ENCODE measurements at places on chromosomes 6 and 20. TPM values are rescaled to one million over a fixed set of nuclear protein-coding genes. Genes with fewer than 3 reads are reported as not detected.

DNA sequence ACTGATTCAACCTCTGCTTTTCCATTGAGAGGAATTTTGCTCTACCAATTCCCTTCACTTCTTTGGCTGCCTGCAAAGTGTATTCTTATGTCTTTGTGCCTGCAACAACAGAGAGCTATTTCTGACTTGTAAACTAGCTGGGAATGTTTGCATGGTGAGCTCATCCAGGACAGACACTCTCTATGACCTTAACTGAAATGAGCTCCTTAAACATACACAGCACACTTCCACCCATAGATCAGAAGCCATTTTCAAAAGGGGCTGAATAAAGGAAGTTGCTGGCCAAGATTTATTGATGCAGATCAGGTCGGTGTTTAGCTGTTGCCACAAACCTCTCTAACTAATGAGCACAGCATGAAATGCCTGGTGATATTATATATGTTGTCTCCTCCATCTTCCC is 377.7 kb downstream of the BTBD9 start:
- H3K27ac ChIP-seq: no peak overlapping the region
- no peak for DNase-seq
- H3K4me1 ChIP-seq: no peaks in the 10 kb centered on the region
- no peaks in the 10 kb centered on the region for H3K27me3 ChIP-seq
- no peak overlapping the region for H3K4me3 ChIP-seq

DNA sequence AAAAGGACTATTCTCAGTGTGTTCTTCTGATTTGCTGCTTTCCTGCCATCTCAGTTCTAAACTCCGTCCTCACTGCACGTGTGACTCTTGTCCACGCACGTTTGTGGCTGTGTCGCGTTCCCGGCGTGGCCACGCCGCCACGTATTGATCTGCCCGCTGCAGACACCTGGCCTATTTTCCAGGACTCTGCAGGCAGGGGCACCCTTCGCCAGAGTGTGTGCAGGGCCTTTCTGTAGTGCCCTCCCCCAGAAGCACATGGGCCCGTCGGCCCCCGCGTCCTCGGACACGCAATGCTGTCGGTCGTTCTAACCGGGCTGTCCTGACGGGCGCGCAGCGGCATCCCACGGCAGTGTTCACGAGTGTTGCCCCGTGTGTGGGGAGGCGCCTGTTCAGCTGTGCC is 87.6 kb downstream of the YTHDF1 start:
- no peak for DNase-seq

DNA sequence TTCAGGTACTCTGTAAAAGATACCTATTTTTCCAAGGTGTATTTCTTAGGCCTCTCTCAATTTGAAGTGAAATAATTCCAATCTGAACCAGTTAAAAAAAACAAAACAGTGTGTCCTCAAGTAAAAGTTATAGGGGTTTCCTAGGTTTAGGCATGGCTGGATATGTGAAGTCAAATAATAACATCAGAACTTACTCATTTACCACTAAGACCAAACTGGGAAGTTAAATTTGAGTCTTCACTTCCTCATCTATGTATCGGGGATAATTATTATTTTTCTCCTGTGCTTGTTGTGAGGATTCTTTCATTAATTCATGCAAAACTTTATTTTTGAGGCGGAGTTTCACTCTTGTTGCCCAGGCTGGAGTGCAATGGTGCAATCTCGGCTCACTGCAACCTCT is 86.2 kb upstream of the PTPRK start:
- H3K27me3 ChIP-seq: no peaks in the 10 kb centered on the region
- H3K36me3 ChIP-seq: no peaks in the 10 kb centered on the region
- H3K4me1 ChIP-seq: no peaks in the 10 kb centered on the region
- no peak overlapping the region for H3K27ac ChIP-seq
- no peak overlapping the region for H3K4me3 ChIP-seq
- no peak for DNase-seq

DNA sequence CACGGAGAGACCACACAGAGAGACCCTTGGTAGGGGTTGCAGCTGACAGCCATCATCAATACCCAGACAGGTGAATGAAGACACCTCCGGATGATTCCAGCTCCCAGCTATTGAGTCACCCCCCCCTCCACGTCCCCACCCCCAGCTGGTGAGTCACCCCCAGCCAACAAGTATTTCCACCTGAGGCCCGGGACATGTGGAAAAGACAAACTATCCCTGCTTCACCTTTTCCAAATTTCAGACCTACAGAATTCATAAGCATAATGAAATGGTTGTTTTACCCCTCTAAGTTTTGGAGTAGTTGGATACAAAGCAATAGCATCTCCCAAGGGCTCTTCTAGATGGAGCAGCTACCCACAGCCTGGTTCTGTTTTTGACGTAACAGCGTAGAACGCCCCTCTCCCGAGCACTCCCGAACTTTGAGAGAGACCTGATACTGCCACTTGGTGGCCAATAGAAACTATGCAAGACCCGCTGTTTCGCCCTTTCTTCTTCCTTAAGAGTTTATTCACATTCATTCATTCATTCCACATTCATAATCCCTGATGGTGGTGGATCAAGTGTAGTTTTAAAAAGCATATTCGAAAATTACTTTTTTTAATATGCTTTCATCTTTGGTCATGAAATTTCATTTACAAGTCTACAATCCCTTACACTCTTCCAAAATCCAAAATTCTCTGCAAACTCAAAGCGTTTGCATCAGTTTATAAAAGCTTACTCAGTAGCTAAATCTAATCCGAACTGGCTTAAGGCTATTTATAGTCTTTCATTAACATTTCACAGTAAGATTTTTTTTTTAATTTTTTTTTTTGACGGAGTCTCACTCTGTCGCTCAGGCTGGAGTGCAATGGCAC is 15.1 kb upstream of the PPP1R16B start:
- H3K36me3 ChIP-seq: no peaks in the 10 kb centered on the region
- no peak overlapping the region for H3K27ac ChIP-seq
- no peak overlapping the region for H3K4me3 ChIP-seq

- H3K27ac ChIP-seq: no peak overlapping the region
- H3K27me3 ChIP-seq: peaks cover 4% of the 10 kb centered on the region
- no peaks in the 10 kb centered on the region for H3K36me3 ChIP-seq
- DNase-seq: no peak
Measured at GRCh38 chr6:129936329-129937165, 75.4 kb upstream of the TMEM244 start.

The PPP1R3G gene
- not detected for total RNA-seq

The L3MBTL3 gene
- total RNA-seq: 44.1 TPM

The OPRM1 gene
- total RNA-seq: not detected

GRCh38 chr20:50831622-50832021 is 36.8 kb downstream of the BCAS4 start:
- DNase-seq: no peak
- H3K4me3 ChIP-seq: no peak overlapping the region
- H3K27ac ChIP-seq: no peak overlapping the region

GRCh38 chr20:41218466-41218865 is 81.1 kb downstream of the PLCG1 start:
- no peaks in the 10 kb centered on the region for H3K27me3 ChIP-seq
- H3K36me3 ChIP-seq: no peaks in the 10 kb centered on the region
- DNase-seq: no peak
- no peaks in the 10 kb centered on the region for H3K4me1 ChIP-seq

DNA sequence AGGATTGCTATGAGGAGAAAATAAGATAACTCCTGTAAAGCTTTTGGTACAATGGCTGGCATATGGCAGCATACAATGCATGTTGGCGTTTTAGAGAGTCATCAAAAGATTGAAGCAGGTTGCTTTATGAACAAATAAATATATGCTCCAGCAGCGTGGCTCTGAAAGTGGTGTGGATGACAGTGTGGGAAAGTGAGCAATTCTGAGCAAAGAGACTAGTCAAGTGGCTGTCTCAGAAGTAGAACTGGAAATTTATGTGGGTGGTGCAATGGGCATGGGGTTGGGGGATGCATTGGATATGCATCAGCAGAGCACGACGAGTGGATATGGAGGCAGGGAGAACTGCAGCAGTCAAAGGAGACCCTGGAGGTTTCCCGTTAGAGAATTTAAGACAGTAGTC is 66.2 kb upstream of the PHACTR2 start:
- no peaks in the 10 kb centered on the region for H3K27me3 ChIP-seq
- DNase-seq: no peak
- H3K36me3 ChIP-seq: no peaks in the 10 kb centered on the region

DNA sequence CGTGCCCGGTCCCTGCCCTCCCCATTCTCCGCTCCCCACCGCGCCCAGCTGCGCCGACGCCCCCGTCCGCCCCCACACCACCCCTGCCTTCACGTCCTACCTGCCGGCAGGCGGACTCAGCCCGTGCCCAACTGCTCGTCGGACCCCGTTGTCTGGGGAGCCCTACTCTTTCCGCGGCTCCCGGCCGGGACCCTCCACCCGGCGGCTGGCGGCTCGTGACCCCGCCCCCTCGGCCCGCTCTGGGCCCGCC is at the start of gene SERAC1:
SERAC1 (minus strand) TSS at position 223 of the 250 bp plus-strand sequence. CDS start 9,899 bp downstream, outside the sequence.
- no peaks in the 10 kb centered on the region for H3K27me3 ChIP-seq
- H3K4me1 ChIP-seq: peaks cover 17% of the 10 kb centered on the region
- peak within 1 kb of the TSS; percentile 88 for H3K27ac ChIP-seq
- H3K36me3 ChIP-seq: no peaks in the 10 kb centered on the region
- peak within 1 kb of the TSS; percentile 99 for H3K4me3 ChIP-seq

GRCh38 chr20:53402233-53403005 is 191.2 kb downstream of the ZNF217 start:
- peaks cover 8% of the 10 kb centered on the region for H3K4me1 ChIP-seq
- no peaks in the 10 kb centered on the region for H3K27me3 ChIP-seq
- no peak overlapping the region for H3K4me3 ChIP-seq
- H3K27ac ChIP-seq: no peak overlapping the region

The MATN4 gene
- not detected for total RNA-seq

The DCDC2 gene
- 0.47 TPM for total RNA-seq

GRCh38 chr6:158068893-158069799 is 87.5 kb downstream of the SYNJ2 start:
- peaks cover 24% of the 10 kb centered on the region for H3K36me3 ChIP-seq
- no peak for DNase-seq
- H3K27me3 ChIP-seq: no peaks in the 10 kb centered on the region
- no peak overlapping the region for H3K27ac ChIP-seq

- H3K4me3 ChIP-seq: no peak overlapping the region
- no peaks in the 10 kb centered on the region for H3K36me3 ChIP-seq
- H3K27ac ChIP-seq: no peak overlapping the region
- H3K27me3 ChIP-seq: no peaks in the 10 kb centered on the region
- DNase-seq: no peak
Measured at GRCh38 chr6:89010825-89011224, 47.4 kb upstream of the RNGTT start.

The FAM209A gene
- 5.4 TPM for total RNA-seq

DNA sequence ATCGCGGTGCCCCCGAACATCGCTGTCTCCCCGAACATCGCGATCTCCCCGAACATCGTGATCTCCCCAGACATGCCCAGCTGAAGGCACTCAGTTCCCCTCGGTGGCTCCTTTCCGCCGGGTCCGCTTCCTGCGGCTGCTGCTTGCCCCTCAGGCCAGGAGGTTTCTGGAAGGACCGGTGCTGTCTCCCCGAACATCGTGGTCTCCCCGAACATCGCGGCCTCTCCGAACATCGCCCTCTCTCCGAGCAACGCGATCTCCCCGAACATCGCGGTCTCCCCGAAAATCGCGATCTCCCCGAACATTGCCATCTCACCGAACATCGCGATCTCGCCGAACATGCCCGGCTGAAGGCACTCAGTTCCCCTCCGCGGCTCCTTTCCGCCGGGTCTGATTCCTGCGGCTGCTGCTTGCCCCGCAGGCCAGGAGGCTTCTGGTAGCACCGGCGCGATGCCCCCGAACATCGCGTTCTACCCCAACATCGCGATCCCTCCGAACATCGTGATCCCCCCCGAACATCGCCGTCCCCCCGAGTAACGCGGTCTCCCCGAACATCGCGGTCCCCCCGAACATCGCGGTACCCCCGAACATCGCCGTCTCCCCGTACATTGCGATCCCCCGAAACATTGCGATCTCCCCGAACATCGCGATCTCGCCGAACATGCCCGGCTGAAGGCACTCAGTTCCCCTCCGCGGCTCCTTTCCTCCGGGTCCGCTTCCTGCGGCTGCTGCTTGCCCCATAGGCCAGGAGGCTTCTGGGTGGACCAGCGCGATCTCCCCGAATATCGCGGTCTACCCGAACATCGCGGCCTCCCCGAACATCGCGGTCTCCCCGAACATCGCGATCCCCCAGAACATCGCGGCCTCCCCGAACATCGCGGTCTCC is 808 bp downstream of the ULBP1 start:
- peaks cover 37% of the 10 kb centered on the region for H3K27me3 ChIP-seq
- peak; percentile 22 for DNase-seq
- no peaks in the 10 kb centered on the region for H3K36me3 ChIP-seq

DNA sequence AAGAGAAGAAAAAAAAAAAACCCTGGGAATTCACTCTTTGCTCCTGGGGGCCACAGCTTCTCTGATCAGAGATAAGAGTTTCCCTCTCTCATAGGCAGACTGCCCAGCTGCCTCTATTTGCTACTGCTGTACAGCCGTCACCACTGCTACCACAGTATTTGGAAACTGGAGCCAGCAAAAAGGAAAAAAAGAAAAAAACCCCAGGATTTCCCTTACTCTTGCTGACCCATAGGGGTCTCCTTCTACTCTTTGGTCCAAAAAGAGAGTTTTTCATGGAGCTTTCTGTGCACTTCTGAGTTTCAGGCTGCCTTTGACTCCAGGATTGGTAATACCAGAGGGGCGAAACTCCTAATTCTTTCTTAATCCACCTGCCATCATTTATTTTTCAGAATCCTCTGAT is 89.7 kb downstream of the MDGA1 start:
- no peaks in the 10 kb centered on the region for H3K4me1 ChIP-seq
- no peaks in the 10 kb centered on the region for H3K27me3 ChIP-seq
- DNase-seq: no peak
- no peak overlapping the region for H3K4me3 ChIP-seq

- H3K27ac ChIP-seq: no peak overlapping the region
- DNase-seq: no peak
- no peaks in the 10 kb centered on the region for H3K4me1 ChIP-seq
- no peaks in the 10 kb centered on the region for H3K36me3 ChIP-seq
Measured at GRCh38 chr6:165984729-165985275, 182.8 kb downstream of the TBXT start.

- no peaks in the 10 kb centered on the region for H3K36me3 ChIP-seq
- H3K27ac ChIP-seq: no peak overlapping the region
- H3K4me3 ChIP-seq: no peak overlapping the region
- H3K4me1 ChIP-seq: peaks cover 8% of the 10 kb centered on the region
- DNase-seq: peak; percentile 39
- no peaks in the 10 kb centered on the region for H3K27me3 ChIP-seq
Measured at GRCh38 chr6:130913120-130913519, 85.9 kb downstream of the SMLR1 start.

- peaks cover 44% of the 10 kb centered on the region for H3K4me1 ChIP-seq
- H3K4me3 ChIP-seq: no peak overlapping the region
- peak overlapping the region; percentile 82 for H3K27ac ChIP-seq
Measured at GRCh38 chr6:70666706-70667105, 977 bp upstream of the SMAP1 start.

GRCh38 chr20:48205281-48205782 is 420.1 kb upstream of the SULF2 start:
- DNase-seq: no peak
- H3K27me3 ChIP-seq: no peaks in the 10 kb centered on the region
- H3K27ac ChIP-seq: no peak overlapping the region
- H3K4me1 ChIP-seq: no peaks in the 10 kb centered on the region

DNA sequence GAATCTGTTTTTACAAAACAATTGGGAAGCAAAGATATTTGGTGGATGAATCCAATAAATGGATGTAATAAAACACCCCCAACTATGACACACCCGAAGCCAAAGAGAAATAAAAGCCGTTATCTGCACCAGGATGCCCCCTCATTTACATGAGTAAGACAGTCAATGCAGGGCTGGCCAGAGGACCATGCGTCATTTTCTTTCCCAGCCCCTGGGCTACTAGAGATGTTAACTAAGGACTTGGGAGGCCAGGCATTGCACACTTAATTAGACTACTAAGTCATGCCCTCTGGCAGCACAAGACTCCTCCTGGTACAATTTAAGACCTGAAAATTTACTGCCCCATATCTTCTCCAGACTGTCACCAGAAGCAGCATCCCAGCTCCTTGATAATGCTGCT is 3.2 kb downstream of the LEMD2 start:
- H3K36me3 ChIP-seq: peaks cover 51% of the 10 kb centered on the region
- peaks cover 46% of the 10 kb centered on the region for H3K4me1 ChIP-seq
- DNase-seq: no peak

The MUC21 gene
- not detected for total RNA-seq
